ENCODE measurements at places on chromosomes 12 and 14.

GRCh38 chr14:38056270-38056669 lies 151.4 kb upstream of the SSTR1 start:
- peak; percentile 25 for DNase-seq

DNA sequence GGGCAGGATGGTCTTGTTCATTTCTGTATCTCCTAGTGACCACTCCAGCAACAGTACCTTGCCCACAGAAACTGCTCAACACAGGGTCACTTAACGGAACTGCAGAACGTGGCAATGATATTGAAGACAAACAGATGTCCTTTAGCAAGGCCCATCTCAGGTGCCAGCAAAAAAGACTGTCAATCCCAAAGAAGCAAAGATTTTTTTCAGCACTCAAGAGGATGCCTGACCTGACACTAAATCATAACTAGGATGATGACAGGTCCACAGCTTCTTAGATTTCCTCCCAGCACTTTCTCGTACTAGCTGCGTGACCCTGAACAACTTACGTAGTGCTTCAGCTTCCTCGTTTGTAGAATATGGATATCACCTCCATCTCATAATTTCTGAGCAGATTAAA lies 39.4 kb downstream of the ATP2B1 start:
- DNase-seq = no peak

GRCh38 chr12:42873401-42873800 lies 283.9 kb upstream of the PRICKLE1 start:
- no peak for DNase-seq

GRCh38 chr12:69688471-69689427 lies 10.4 kb downstream of the BEST3 start:
- peak; percentile 95 for DNase-seq

DNA sequence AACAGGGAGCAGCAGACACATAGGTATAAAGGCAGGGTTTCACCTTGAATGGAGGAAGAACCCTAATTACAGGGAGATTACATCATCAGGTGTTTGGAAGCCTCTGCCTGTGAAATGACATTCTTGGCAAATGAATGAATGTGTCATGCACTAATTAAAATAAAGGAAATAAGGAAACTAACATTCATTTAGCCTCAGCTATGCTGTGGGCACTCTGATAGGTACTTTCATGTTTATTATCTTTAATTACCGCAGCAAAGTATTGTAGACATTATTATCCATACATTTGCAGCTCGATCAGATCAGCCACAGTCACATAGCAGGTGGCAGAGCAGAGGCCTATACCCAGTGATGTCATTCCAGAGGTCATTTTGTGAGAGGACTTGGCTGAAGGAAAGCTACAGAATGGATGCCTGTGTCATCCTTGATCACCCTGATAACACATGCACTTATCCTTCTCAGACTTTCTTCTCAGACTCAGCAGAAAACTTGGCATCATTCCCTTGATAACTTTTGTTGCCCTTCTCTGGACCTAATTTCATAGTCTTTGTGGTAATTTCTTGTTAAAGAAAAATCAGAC lies 18.4 kb downstream of the ZNF664 start:
- DNase-seq = peak; percentile 67

DNA sequence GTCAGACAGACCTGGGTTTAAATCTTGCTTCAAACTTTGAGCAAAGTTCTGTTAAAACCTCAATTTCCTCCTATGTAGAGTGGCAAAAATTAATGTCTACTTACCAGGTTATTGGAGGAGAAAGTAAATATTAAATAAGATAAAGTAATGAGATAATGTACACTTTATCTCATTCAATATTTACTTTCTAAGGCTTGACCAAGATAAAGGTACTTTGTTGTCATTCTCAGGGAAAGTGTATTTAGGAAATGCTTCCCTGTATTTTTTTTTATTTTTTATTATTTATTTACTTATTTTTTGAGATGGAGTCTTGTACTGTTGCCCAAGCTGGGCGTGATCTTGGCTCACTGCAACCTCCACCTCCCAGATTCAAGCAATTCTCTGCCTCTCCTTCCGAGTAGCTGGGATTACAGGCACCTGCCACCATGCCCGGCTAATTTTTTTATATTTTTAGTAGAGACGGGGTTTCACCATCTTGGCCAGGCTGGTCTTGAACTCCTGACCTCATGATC lies 4.7 kb downstream of the FAM161B start:
- no peak for DNase-seq

DNA sequence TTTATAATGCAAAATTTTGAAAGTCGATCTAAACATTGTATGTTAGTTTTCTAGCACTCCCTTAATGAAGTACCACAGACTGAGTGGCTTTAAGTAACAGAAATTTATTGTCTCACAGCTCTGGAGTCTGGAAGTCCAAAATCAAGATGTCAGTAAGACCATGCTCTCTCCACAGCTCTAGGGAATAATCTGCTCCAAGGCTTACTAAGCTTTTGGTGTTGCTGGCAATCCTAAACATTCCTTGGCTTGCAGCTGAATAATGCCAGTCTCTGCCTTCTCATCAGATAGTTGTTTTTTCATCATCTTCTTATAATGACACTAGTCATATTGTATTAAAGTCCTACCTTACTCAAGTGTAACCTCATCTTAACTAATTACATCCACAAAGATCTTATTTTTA lies 102.2 kb downstream of the RASSF9 start:
- no peak for DNase-seq

GRCh38 chr12:49631336-49631907 lies 8.1 kb downstream of the PRPF40B start:
- DNase-seq = no peak

GRCh38 chr14:44700694-44701093 lies 193.6 kb upstream of the FSCB start:
- DNase-seq = no peak

- no peak for DNase-seq
Measured at GRCh38 chr12:44379831-44380230, 496.3 kb downstream of the NELL2 start.

DNA sequence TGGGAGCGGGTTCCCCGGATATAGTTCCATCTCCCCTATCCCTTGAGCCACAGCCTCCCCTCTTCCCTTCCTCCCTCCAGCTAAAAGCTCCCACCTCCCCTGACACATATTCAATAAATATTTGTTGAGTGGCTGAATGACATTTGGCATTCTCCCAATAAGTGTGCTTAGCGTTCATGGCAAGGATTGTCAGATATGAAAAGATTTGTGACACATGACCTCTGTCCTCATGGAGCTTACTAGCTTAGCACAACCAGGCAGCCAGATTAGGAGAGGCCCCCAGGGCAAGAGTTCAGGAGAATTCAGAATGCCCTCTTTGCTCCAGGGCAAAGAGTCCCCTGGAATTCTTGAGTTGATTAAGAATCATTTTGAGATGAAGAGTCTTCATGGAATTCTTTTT lies 22.5 kb upstream of the SLC6A12 start:
- DNase-seq = no peak

- no peak for DNase-seq
Measured at GRCh38 chr12:113934060-113934814, 31.9 kb downstream of the RBM19 start.

DNA sequence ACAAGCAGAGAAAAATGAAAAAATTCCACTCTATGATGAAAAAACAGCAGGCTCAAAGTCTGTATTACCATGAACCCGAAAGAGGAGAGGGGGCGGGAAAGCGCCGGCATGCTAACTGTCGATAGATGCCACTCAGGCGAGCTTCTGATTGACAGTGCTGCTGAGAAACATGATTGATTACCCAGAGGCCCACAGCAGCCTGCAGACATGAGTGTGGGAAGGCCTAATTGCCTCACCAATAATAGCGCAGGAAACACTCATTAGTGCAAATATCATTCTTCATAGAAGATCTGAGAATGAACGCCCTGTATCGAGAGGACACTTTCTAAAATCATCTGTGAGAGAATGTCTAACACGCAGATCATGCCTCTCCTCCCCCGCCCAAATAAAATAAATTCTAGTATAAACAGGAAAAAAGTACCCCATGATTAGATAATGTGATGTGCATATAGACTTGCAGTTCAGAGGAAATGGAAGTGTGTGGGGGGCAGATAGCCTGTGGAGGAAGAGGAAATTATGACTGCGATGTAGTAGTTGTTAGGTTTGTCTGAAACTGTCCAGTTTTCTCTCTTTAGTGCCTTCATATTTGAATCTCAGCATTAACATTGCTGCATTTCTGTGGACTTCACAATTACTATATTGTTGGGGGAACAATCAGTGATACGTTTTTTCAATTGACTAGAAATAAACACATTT lies 15.6 kb downstream of the TPH2 start:
- DNase-seq = no peak

- peak; percentile 60 for DNase-seq
Measured at GRCh38 chr14:74905595-74906142, 17.4 kb downstream of the RPS6KL1 start.

- DNase-seq = peak; percentile 35
Measured at GRCh38 chr14:34872822-34873588, 2.2 kb downstream of the BAZ1A start.

DNA sequence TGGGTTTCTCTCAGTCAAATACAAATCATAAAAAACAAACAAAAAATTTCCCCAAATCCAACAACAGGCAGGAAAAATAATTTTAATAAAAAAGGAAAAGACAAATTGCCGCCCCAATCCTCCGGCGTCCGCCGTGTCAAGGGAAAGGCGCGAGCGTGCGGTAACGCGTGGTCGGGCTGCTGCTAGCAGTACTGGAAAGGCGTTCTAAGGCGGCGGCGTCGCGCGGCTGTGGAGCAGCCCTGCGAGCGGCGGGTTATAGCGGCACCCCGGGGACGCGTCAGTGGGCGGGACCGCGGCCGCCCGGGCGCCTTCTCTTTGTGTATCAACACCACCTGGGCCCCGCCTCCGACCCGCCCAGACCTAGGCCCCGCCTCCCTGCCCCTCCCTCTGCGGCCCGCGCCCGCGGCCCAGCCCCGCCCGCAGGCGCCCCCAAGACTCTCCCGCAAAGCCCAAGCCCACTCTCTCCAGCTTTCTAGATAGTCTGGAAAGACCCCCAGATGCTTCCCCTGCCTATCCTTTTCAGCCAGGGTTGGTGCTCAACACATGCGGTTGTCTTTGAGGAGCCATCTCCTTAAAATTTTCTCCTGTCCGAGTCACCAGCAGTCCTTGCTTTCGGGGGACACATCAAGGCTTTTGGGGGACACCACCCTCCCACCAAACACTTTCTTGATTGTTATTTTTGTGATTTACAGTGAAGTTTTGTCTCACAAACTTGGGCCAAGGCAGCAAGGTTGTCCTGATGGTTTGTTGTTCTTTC lies at the start of gene SLC38A2:
TSS of gene SLC38A2 (minus strand) at position 230 of the 757 bp plus-strand sequence. CDS start 1,480 bp downstream, outside the sequence.
- DNase-seq = peak; percentile 95

GRCh38 chr12:10802587-10802986 lies at the start of gene TAS2R7:
Gene TAS2R7, minus strand, starts transcription at chr12:10802627. Its CDS starts 57 bp downstream, at chr12:10802570.
- DNase-seq = no peak

DNA sequence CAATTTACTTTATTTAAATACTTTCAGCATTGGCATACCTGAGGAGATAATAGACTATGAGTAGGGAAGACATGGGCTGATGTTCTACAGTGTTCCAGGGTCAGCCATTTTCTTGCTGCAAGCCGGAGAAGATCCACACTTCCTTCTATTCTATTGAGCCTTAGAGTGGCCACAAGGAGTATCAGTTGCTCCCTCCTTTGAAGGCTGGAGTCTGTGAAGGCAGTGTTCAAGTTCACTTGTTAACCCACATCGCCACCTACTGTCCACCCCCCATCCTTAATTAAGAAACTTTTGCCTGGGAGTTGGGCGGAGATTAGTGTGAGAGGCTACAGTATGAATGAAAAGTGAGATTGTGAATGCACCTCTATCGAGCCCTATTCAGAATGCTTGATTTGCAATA lies 666.6 kb downstream of the NRXN3 start:
- peak; percentile 68 for DNase-seq

DNA sequence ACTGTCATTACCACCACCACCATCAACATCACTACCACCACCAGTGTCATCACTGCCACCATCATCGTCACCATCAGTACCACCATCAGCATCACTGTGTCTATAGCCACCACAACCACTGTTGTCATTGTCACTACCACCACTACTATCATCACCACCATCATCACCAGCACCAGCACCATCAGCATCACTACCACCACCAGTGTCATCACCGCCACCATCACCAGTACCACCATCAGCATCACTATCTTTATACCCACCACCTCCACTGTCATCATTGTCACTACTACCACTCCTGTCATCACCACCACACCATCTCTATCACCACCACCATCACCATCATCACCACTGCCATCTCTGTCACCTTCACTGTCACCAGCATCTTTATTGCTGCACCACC lies 60.6 kb downstream of the BEGAIN start:
- DNase-seq = no peak

DNA sequence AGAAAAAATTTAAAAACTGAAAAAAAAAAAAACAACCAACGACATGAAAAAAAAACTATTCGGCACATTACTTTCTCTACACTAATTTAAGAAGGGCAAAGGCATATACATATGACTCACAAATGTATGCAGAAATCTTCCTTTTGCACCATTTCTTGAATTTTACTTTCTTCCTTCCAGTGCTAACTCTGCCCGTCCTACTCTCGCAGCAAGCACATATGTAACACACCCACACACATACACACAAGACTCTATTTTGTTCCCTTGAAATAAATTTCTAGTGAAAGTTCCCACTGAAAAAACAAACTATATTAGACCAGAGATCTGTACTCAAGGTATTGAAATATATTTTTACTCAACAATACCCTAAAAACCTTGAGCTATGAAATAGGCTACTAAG lies 14.6 kb downstream of the BTG1 start:
- no peak for DNase-seq

DNA sequence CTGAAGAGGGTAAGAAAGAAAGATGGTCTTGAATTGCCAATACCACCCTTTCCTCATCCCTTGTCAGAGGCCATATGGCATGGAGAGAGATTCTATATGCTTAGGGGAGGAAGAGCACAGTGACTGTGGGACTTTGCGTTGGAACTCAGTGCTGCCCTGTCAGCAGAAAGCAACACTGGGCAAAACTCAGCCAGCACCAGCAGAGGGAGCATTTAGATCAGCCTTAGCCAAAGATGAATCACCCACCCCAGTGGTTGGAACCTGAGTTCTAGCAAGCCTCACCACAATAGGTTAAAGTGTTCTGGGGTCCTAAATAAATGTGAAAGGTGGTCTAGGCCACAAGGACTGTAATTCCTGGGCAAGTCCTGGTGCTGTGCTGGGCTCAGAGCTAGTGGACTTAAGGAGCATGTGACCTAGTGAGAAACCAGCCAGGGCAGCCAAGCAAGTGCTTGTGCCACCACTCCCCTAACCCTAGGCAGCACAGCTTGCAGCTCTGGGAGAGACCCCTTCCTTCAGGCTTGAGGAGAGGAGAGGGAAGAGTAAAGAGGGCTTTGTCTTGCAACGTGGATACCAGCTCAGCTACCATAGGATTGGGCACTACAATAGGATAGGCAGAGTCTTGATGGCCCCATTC lies 11.4 kb upstream of the BCAT1 start:
- DNase-seq = peak; percentile 72

GRCh38 chr14:79598339-79598738 lies 613.0 kb downstream of the DIO2 start:
- DNase-seq = peak; percentile 84

DNA sequence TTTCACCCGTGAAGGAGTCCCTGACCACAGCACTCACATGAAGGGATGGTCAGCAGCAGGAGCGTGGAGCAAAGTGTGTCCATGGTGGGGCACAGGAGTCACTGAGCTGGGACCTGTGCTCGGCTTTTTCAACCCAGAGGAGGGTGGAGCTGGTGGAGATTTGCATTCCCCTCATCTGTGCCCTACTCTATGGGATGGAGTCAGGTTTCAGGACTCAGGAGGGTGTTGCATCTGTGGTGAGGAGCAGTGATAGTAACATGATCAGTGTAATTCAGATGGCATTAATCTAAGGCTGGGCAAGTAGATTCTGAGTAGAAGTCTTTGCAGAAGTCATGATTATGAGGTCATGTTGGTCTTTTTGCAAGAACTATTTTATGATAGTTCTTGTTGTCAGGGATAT lies 511.9 kb downstream of the TMEM121 start:
- no peak for DNase-seq

GRCh38 chr12:25960143-25960542 lies 1.7 kb downstream of the RASSF8 start:
- peak; percentile 56 for DNase-seq

Measured in EH (cell line).